ENCODE measurements at places on chromosomes 1 and 21. TPM values are rescaled to one million over a fixed set of nuclear protein-coding genes. Genes with fewer than 3 reads are reported as not detected.

ANGPTL3 gene
- total RNA-seq, result not detected

ERICH3 gene
- 0.55 TPM for total RNA-seq

CD84 gene
- total RNA-seq, result 2.6 TPM

OXCT2 gene
- 0.55 TPM for total RNA-seq

BTG2 gene
- total RNA-seq, result 164 TPM

KPRP gene
- not detected for total RNA-seq

All from sigmoid colon (tissue), 7 donors.